ENCODE measurements at places on chromosomes 16 and 17.
A peak's percentile ranks its signal among the peaks of the same experiment; 100 is the strongest.

DNA sequence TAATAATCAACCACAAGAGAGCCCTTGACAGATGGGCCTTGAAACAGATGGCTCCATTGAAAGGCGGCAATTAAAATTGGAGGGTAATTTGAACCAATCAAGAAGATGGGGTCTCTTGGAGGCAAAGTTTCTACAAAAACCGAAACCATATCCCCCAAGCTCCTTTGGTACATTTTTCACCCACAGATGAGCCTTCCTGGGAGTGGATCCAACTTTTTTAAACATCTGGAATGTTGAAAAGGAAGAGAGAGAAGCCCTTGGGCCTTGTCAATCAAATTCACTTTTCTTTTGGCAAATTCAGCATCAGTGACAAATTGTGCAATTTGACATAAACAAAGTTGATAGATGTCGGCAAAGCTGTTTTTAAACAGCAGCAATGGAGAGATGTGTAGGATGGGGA, 13.2 kb upstream of the NUP93 start:
- no peak overlapping the region for H3K27ac ChIP-seq
- H3K4me1 ChIP-seq, result no peaks in the 10 kb centered on the region
- H3K4me3 ChIP-seq, result no peak overlapping the region
- DNase-seq, result no peak

DNA sequence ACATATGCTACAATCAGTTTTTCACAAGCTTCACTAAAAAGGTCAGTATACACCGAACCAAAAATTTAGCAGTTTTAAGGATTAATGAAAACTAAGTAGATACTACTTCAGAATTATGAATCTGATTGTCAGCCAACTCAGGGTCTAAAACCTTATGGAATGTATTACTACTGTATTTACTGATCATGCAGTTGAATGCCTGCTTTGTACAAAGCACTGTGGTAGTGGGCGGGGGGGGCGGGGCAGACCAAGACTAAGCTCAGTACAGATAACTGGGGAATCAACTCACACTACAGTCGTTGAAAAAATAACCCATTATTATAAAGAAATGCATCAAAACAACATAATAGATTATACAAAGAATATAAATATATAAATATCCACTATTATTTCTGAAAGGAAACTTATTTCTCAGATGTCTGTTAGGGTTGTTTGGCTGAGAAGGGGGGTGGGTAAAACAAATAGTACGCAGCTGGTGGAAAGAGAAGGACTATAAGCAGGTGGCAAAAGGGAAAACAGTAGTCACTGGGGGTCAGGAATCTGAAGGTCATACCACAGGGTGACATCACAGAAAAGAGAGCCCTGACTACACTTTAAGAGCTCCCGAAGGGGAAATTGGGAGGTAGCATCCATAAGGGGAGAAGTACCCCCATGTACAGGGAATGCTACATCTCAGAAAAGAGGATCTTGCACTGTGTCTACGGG, 109.4 kb upstream of the AXIN2 start:
- no peak overlapping the region for H3K4me3 ChIP-seq
- no peak for DNase-seq
- H3K27ac ChIP-seq, result no peak overlapping the region
- H3K4me1 ChIP-seq, result no peaks in the 10 kb centered on the region
- H3K27me3 ChIP-seq, result no peaks in the 10 kb centered on the region

- no peak overlapping the region for H3K4me3 ChIP-seq
- H3K36me3 ChIP-seq, result no peaks in the 10 kb centered on the region
- DNase-seq, result no peak
- H3K27ac ChIP-seq, result peak overlapping the region; percentile 73
- peaks cover 24% of the 10 kb centered on the region for H3K4me1 ChIP-seq
Observed at GRCh38 chr17:57603978-57604377, 141.1 kb downstream of the CCDC182 start.

GRCh38 chr16:56277075-56277474, 85.8 kb downstream of the GNAO1 start:
- H3K36me3 ChIP-seq, result no peaks in the 10 kb centered on the region
- no peak overlapping the region for H3K4me3 ChIP-seq
- DNase-seq, result no peak
- no peaks in the 10 kb centered on the region for H3K4me1 ChIP-seq
- no peak overlapping the region for H3K27ac ChIP-seq

- DNase-seq, result no peak
- peak overlapping the region; percentile 26 for H3K4me3 ChIP-seq
- peaks cover 67% of the 10 kb centered on the region for H3K27me3 ChIP-seq
- no peak overlapping the region for H3K27ac ChIP-seq
- H3K36me3 ChIP-seq, result no peaks in the 10 kb centered on the region
Observed at GRCh38 chr16:88939972-88940861, 36.8 kb downstream of the CBFA2T3 start.

DNA sequence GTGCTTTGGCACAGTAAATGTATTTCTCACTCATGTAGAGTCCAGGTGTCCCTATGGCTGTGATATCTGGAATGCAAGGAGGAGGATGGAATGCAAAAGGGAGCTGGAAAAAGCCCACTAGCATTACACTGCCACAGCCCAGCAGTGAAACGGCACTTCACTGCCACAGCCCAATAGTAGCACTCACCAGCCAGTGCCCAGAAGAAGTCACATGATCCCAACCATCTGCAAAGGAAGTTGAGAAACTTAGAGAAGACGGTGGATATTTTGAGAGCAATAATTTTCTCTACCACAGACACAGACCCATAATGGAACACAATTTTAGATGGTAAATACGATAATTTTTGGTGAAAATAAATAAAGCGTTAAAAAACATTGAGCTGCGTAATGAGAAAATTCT, 51.8 kb downstream of the C16orf82 start:
- no peak overlapping the region for H3K4me3 ChIP-seq
- no peaks in the 10 kb centered on the region for H3K4me1 ChIP-seq
- no peaks in the 10 kb centered on the region for H3K27me3 ChIP-seq
- H3K27ac ChIP-seq, result no peak overlapping the region

DNA sequence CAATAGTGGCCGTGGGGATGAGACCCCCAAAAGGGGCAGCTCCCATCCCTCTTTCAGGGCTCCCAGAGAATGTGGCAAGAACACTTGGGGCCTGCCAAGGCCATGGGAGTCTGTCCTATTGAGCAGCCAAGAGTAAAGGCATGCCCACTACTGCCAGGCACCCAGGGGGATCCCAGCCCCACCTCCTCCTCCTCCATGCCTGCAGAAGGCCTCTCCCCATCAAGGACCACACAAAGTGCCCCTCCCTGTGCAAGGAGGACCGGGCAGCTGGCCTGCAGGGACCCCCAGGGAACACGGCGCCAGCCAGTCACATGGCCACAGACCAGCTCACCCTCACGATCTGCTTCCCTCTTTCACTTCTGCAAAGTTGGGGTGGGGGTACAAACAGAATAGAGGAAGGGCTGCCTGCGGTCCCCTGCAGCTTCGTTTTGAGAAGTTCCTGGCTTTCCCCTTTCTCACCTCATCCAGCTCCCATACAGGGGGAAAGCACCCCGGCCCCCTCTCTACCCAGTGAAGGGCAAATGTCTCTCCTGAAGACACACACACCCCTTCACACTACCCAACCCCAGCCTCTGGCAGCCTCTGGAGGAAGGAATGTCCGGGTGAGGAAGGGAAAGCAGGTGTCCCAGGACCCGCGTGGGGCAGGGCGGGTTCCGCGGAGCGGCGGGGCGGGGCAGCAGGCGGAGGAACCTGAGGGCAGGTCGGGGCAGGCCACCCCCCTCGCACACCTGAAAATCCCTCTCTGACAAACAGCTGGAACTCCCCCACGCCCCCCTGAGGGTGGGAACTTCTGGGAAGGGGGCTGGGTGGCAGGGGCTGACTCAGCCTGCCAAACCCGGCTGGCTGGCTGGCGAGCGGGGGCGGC, 2.0 kb downstream of the PPP1R9B start:
- H3K27me3 ChIP-seq, result no peaks in the 10 kb centered on the region
- H3K4me1 ChIP-seq, result peaks cover 49% of the 10 kb centered on the region
- peak overlapping the region; percentile 93 for H3K4me3 ChIP-seq

GRCh38 chr17:614653-615546, 99.7 kb downstream of the VPS53 start:
- no peak overlapping the region for H3K27ac ChIP-seq
- no peak overlapping the region for H3K4me3 ChIP-seq
- H3K27me3 ChIP-seq, result no peaks in the 10 kb centered on the region
- DNase-seq, result no peak
- peaks cover 16% of the 10 kb centered on the region for H3K36me3 ChIP-seq

- H3K4me3 ChIP-seq, result no peak overlapping the region
- H3K4me1 ChIP-seq, result no peaks in the 10 kb centered on the region
- DNase-seq, result no peak
- H3K27me3 ChIP-seq, result no peaks in the 10 kb centered on the region
- no peaks in the 10 kb centered on the region for H3K36me3 ChIP-seq
- H3K27ac ChIP-seq, result no peak overlapping the region
Observed at GRCh38 chr16:66774981-66775380, 23.6 kb upstream of the DYNC1LI2 start.

- peaks cover 13% of the 10 kb centered on the region for H3K4me1 ChIP-seq
- DNase-seq, result no peak
- H3K27me3 ChIP-seq, result no peaks in the 10 kb centered on the region
- no peak overlapping the region for H3K27ac ChIP-seq
- no peaks in the 10 kb centered on the region for H3K36me3 ChIP-seq
- H3K4me3 ChIP-seq, result no peak overlapping the region
Observed at GRCh38 chr17:75371981-75372380, 33.5 kb downstream of the GRB2 start.

- H3K27ac ChIP-seq, result no peak overlapping the region
- DNase-seq, result no peak
- H3K4me3 ChIP-seq, result no peak overlapping the region
- H3K27me3 ChIP-seq, result no peaks in the 10 kb centered on the region
Observed at GRCh38 chr16:3487521-3488410, 7.5 kb downstream of the C16orf90 start.

DNA sequence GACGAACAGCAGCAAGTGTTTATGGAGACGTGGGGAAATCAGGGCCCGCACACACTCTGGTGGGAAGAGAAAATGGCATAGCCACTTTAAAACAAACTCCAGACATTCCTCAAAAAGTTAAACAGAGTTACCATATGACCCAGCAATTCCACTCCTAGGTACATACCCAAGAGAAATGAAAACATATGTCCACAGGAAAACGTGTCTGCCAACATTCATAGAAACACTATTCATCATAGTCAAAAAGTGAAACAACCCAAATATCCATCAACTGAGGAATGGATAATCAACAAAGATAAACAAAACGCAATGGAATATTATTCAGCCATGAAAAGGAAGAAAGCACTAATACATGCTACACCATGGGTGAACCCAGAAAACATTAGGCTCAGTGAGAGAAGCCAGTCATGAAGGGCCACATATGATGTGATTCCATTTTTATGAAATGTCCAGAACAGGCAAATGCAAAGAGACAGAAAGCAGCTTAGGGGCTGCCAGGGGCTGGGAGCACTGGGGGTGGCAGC, 32.8 kb downstream of the ADCY9 start:
- peaks cover 12% of the 10 kb centered on the region for H3K4me1 ChIP-seq
- no peak overlapping the region for H3K27ac ChIP-seq
- DNase-seq, result no peak
- no peaks in the 10 kb centered on the region for H3K27me3 ChIP-seq

DNA sequence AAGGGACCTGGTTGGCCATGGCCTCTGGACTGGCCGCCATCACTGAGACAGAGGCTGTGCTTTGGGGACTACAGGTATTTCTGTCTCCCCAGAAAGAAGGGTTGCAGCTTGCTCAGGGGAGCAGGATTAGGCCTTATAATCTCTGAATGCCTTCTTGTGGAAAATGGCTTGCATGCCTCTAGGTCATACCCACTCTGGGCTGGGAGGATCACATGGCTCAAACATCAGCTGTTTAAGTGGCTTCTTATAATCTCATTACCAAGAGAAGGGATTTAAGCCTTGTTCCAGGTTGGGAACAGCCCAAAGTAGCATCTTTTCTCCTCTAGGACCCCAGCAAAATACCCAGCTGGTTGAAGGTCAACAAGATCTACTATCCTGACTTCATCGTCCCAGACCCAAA, 19.1 kb downstream of the LIG3 start:
- no peak for DNase-seq
- H3K4me3 ChIP-seq, result no peak overlapping the region
- H3K27me3 ChIP-seq, result no peaks in the 10 kb centered on the region
- no peaks in the 10 kb centered on the region for H3K36me3 ChIP-seq
- H3K4me1 ChIP-seq, result peaks cover 21% of the 10 kb centered on the region
- no peak overlapping the region for H3K27ac ChIP-seq

GRCh38 chr17:36851250-36851649, 86.0 kb upstream of the LHX1 start:
- DNase-seq, result no peak
- no peaks in the 10 kb centered on the region for H3K36me3 ChIP-seq
- H3K4me3 ChIP-seq, result no peak overlapping the region
- H3K27me3 ChIP-seq, result peaks cover 19% of the 10 kb centered on the region
- H3K27ac ChIP-seq, result no peak overlapping the region

DNA sequence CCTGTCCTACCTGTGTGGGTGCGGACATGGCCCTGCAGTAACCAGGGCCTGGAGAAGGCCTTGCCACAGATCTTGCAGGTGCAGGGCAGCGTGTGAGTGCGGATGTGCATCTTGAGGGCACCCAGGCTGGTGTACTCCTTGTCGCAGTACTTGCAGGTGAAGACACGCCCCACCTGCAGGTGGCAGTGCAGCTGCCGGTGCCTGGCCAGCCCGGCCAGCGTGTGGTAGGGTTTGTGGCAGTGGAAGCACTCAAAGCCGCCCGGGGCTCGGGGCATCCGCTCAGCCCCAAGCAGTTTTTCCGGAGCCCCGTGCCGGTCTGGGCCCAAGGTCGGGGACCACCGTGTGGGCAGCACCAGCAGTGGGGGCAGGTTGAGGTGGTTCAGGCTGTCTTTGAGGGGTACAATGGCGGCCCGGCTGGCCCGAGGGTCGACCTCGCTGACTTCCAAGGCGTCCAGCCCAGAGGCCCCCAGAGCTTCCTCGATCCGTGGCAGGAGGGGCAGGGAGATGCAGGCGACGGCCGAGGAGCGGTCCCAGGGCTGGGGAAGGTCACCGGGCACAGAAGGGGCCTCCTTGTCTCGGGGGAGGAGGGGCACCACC, 5.1 kb downstream of the SNAI3 start:
- peaks cover 17% of the 10 kb centered on the region for H3K4me1 ChIP-seq
- H3K27ac ChIP-seq, result no peak overlapping the region
- no peaks in the 10 kb centered on the region for H3K36me3 ChIP-seq
- DNase-seq, result no peak
- H3K27me3 ChIP-seq, result no peaks in the 10 kb centered on the region

DNA sequence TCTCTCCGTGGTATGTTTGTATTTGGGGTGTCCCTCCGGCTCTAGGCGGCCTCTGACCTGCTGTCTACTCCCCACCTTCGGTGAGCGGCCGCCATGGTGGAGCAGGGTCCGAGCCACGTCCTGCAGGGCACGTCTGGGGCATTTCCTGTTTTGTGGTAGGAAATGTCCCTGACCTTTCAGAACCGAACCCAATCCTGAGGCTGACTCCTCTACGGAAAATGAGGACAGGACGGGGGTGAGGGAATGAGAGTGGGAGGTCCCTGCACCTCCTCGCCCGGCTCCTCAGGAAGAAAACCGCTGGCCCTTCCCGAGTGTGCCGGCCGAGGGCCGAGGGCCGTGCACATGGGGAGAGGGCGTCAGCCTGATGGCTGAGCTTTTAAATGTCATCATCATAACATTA, 45.8 kb downstream of the WDR45B start:
- H3K27ac ChIP-seq, result peak overlapping the region; percentile 14
- no peaks in the 10 kb centered on the region for H3K4me1 ChIP-seq
- H3K27me3 ChIP-seq, result no peaks in the 10 kb centered on the region
- peaks cover 90% of the 10 kb centered on the region for H3K36me3 ChIP-seq
- no peak for DNase-seq
